DMS 273 treated with DMSO at 0.1 percent for 48 hours (cell line): ENCODE measurements at places on chromosomes 13 and 19.

DNA sequence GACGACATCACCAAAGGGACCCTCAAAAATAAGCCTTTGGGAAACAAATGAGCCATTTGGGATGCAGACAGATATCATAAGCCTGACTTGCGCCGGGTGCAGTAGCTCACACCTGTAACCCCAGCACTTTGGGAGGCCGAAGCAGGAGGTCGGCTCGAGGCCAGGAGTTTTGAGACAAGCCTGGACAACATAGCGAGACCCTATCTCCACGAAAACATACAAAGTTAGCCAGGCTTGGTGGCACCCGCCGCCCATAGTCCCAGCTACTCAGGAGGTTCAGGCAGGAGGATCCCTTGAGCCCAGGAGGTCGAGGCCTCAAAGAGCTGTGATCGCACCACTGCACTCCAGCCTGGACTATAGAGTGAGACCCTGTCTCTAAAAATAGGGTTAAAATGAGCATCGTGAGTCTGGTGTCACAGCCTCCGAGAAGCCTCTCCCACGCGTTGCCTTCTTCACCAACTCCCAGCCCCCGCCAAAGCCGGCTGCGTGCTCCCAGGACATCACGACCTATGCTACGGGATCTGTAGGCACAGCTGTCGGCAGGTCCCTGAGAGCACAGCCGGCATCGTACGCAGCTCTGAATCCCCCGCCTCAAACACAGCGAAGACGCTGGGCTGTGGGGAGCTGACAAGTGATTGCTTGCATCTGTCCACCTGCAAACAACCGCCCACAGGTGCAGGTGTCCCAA is 1.6 kb downstream of the REXO1 start:
- no peak for DNase-seq

DNA sequence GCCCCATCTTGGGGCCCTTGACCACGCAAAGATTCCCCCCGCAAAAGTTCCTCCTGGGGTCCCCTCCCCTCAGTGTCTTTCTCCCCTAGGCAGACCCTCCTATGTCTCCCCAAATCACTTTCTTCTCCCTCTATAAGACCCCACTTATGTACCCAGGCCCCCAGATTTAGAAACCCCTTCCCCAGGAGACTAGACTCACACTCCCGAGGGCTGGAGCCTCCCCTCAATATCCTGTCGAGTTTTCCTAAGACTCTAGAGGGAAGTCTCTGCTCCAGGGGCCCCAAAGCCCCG is 1.4 kb downstream of the SLC1A5 start:
- no peak for DNase-seq

GRCh38 chr13:25347151-25347550 is 24.6 kb upstream of the ATP8A2 start:
- DNase-seq: no peak

- DNase-seq: no peak
These were observed 11.3 kb upstream of the TNFRSF19 start for GRCh38 chr13:23558675-23559536.

GRCh38 chr13:87302931-87303330 is 368.2 kb upstream of the SLITRK5 start:
- no peak for DNase-seq
